ENCODE measurements at places on chromosomes 4 and X.

- no peak for DNase-seq
These were observed 2.0 kb upstream of the SPP1 start for GRCh38 chr4:87973283-87974169.

- no peak for DNase-seq
These were observed 90.4 kb upstream of the EOLA2 start for GRCh38 chrX:150028692-150029091.

GRCh38 chr4:169601016-169601771 is 11.2 kb downstream of the NEK1 start:
- no peak for DNase-seq

- no peak for DNase-seq
These were observed 310.3 kb upstream of the SLIT2 start for GRCh38 chr4:19941434-19941833.

DNA sequence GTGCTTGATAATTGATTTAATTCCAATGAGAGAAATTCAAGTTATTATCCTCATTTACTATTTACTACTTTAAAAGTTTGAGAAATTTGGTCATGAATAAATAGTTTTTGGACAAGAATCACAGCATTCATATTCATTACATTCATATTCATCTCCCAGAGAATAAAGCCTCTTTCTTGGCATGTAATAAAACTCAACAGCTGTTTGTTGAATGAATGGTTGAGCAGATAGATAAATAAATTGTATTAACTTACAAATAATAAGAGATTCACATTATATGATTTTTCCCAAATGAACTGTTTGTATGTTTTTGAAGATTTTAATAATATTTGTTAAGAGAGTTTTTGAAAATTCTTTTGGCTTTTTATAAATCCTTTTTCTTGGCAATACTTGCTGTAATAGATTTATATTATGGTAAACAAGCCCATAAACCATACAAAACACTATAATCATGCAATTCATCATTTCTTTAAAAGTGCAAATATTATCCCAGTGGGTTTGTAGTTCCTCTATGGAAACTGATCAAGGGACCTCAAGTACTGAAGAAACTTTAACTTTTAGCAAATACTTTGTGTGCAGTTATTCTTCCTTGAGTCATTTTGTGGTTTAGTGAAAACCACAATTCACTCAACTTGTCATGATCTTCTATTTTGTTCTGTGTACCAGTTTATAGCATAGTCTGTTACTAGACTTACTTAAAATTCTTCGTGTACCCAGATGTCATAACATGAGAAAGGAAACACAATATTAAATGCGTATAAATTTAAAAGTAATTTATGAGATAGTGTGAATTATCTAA is 371.8 kb downstream of the ADGRL3 start:
- no peak for DNase-seq

GRCh38 chrX:132146456-132146855 is 18.6 kb upstream of the FRMD7 start:
- DNase-seq = no peak

DNA sequence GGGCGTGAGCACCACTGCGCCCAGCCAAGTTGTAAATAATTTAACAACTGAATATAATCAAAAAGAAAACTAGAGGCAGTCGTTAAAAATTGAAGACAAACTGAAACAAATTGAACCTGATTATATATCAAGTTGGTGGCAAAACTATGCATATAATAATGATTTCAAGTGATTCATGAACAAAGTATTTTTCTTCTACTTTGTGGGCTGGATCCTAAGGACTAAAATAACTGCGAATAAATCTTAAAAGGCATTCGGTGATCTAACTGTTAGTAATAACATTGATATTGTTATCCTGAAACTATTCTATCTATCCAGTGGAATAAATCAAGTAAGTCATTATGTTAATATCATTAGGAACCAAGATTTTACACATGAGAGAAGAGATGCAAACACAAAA is 21.2 kb upstream of the USP9X start:
- DNase-seq = no peak

DNA sequence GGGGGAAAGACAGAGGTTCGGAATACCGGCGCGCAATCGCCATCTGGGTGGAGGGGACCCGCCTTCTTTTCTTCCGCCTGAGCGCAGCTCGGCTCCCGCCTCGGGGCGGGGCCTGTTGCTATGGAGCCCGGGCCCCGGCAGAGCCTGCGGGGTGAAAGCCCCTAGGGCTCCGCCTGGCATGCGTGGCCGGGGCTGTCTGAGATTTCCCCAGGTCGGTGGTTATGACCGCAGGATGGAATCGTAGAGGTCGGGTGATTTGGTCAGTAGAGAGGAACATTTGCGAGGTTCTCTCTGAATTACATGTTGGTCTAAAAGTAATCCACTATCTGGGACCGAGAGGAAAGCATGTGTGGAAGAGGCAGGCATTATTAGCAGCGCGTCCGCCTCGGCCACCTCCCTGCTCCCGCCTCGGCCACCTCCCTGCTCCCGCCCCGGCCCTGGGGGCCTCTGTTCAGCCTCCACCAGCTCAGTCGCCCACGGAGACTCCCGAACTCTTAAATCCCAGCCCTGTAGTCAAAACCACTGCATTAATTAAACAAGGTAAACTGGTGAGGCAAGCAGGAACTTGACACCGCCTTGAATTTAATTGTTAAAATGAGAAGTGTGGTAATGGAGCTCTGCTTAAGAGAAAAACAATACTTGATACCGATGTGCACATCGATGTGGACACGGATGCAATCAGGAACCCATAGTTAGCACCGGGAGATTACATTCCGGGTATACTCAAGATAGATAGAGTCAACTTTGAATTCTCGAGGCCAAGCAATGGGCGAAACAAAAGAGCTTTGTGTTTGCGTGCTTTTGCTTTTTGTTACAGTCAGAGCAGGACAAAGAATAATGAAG is 45.2 kb downstream of the TRIM2 start:
- DNase-seq = peak; percentile 73

DNA sequence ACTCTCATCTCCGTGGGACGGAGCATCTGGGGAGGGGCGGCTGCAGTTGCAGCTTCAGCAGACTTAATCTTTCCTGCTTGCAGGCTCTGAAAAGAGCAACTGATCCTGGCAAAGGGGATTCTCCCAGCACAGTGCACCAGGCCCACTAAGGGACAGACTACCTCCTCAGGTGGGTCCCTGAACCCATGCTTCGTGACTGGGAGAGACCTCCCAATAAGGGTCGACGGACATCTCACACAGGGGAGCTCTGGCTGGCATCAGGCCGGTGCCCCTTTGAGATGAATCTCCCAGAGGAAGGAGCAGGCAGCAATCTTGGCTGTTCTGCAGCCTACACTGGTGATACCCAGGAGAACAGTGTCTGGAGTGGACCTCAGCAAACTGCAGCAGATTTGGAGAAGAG is 303.3 kb upstream of the FGF16 start:
- no peak for DNase-seq

- DNase-seq = no peak
These were observed 42.9 kb downstream of the RBM47 start for GRCh38 chr4:40586729-40587128.

DNA sequence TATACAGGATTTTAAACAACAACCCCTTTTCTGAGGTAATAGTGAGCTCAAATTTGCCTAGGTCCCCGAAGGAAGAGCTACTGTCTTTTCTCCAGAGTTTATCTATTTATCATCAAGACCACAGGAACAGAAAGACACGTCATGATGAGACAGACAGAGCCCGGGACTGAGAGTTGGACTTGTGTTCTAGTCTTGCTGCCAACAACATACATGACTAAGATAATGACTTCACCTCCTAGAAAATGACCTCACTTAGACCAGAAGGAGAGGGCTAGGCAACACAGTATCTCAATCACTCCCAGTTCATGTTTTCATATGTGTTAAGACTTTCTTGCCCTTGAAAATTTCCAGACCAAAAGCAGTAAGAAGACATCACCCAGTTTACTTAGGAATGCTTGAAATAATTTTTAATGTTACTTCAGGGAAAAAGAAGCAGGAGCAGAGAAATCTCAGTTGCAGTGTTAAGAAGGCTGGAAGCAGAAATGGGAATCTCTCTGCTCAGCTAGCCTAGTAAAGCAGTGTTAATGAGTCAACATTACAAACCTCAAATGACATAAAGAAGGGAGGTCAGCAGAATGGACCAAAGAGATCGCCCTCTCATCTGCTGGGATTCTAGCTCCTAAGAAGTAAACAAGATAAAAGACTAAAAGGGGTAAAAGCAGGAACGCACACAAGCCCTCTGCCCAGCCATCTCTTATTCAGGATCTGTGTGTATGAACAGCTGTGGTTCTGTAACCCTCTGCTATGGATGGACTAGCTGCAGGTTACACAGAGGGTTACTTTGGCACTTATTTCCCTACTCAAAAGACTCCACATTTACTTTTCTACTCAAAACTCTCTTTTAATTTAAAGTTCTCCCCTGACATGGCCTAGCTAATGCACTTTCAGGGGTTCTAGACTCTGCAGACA is 24.8 kb downstream of the PDGFC start:
- no peak for DNase-seq

DNA sequence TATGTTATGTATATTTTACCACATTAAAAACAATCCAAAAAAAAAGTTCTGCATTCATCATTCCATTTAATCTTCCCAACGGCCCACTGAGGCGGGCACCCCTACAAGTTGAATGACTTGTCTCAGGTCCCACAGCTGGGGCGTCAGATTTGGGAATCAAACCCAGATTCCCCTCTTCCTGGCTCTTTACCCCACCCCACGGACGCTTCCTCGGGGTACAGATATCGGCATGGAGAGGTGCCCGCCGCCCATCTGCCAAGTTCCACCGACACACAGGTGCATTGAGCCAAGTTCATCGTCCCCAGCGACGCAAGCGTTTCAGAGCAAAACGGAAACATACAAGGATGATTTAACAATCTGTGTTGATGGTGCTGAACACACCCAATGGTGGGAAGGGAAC is 36.9 kb upstream of the MAN2B2 start:
- no peak for DNase-seq

GRCh38 chr4:149409146-149409545 is 406.5 kb downstream of the IQCM start:
- DNase-seq = no peak

GRCh38 chrX:149040873-149041535 is 464.1 kb downstream of the IDS start:
- no peak for DNase-seq

- DNase-seq = no peak
These were observed 766.8 kb upstream of the FTHL17 start for GRCh38 chrX:31838617-31839016.

GRCh38 chr4:20724915-20725314 is 24.7 kb downstream of the PACRGL start:
- no peak for DNase-seq

DNA sequence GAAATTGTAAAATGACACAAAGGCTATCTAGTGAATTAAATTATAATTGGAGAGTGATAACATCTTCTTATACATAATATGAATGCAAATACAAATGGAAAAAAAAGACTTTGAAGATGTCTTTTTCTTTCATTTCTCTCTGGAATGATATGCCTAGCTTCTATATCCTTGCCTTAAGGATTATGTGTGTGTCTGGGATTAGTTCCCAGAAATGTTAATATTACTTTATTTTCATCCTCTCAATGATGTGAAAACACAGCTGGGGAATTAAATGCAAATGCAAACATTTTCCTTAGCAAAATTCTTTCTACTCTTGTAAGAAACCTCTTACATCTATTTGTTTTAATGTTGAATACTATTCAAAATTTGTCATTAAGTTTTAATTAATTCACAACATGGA is 441.9 kb downstream of the FSTL5 start:
- DNase-seq = no peak

GRCh38 chrX:136784231-136784630 is 3.5 kb upstream of the ARHGEF6 start:
- no peak for DNase-seq

DNA sequence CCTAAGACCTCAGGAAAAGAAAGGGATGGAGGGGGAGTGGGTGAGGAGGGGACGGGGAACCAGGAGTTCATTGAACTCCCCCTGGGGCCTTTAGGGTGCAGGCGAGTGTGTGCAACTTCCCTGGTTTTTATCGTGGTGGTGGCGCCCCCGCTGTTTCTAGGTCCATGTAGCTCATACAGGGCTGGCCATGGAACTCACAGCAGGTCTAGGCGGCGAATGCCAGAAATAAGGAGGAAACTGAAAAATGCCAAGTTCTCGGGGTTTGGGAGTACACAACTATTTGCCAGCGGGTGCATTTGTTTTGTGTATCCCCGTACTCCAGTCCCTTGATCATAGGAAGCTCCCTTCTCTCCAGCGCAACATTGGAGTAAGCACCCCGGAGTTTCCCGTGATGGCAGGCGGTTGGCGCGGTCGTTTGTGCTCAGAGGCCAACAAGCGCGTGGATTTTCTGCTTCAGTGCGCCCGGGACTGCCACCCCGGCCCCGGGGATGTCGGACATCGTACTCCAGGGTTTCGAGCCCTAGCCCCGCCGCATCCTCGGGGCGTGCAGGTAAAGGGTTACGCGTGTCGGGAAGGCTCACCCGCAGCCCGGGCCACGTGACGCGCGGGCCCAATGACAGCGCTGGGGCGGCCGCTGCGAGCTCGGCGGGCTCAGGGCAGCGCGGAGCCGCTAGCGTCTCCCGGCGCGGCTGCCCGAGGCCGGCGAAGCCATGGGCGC is 208.9 kb downstream of the NWD2 start:
- DNase-seq = peak; percentile 27
